ENCODE measurements at places on chromosomes 12 and 14.

GRCh38 chr14:100740196-100740825 is 13.6 kb downstream of the DLK1 start:
- DNase-seq: no peak

- DNase-seq: no peak
These were observed 162.7 kb downstream of the ETV6 start for GRCh38 chr12:11812241-11812585.

- DNase-seq: no peak
These were observed 1.2 kb downstream of the PYROXD1 start for GRCh38 chr12:21438643-21439042.

DNA sequence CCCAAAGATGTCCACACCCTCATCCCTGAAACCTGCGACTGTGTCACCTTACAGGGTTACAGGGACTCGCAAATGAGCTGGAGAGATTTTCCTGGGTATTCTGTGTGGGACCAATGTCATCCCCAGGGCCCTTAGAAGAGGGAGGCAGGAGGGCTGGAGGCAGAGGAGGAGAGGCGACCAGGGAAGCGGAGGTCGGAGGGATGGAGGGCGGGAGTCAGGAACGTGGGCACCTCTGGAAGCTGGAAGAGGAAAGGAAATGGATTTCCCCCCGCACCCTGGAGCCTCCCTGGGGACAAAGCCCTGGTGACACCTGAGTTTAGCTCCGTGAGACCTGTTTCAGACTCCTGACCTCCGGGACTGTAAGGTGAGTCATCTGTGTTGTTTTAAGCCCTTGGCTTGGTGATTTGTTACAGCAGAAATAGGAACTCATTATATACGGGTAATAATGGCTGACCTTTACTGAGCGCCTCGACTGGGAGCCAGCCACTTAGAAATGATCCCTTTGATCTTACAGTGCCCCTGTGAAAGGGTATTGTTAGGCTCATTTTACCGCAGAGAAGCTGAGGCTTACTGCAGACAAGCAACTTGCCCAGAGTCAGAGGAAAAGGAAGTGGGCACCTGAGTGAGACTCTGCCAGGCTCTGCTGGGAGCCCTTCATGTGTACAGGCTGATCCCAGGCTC is 29.3 kb upstream of the FZD10 start:
- no peak for DNase-seq

DNA sequence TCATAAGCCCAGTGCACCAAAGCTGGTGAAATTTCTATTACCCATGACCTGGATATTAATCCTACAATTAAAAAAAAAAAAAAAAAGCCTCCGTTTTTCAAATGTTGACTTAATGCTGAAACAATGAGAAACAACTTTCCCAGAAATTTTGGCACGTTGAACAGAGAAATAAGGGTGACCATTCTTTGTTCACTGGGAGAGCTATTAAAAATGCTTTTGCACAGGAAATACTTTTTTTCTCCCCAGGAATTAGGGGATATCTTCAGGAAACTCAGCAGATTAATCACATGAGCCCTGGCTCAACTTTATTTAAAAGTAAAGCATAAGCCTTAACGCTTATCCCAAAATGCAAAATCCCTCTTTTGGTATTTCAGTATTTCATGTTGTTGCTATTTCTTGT is 54.8 kb upstream of the FLRT2 start:
- no peak for DNase-seq

DNA sequence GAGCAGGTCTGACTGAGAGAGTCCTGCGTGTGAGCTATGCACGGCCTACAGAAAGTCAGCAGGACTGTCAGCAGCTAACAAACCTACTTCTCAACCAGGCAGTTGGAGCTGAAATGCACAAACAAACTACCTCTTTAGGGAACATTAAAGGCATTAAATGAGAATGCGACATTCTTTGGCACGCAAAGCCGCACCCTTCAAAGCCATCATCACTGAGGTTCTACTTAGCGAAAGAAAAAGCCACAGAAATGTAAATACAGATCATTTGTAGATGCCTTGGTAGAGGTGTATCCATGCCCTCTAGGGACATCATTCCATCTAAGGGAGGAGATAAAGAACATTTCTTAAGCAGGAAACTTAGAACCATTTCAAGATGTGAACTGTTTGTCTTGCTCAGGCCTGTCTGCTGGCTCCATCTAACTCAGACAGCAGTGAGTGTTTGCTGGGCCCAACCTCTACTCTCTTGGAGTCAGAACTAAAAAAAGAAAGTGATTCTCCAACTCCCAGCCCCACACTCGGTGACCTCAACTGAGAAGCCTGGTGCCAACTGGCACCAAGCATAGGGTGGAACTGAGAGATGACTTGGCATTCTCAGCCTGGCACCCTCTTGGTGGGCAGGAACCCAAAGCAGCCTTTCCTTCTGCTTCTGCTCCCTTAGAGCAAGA is 63.5 kb upstream of the MBIP start:
- no peak for DNase-seq

DNA sequence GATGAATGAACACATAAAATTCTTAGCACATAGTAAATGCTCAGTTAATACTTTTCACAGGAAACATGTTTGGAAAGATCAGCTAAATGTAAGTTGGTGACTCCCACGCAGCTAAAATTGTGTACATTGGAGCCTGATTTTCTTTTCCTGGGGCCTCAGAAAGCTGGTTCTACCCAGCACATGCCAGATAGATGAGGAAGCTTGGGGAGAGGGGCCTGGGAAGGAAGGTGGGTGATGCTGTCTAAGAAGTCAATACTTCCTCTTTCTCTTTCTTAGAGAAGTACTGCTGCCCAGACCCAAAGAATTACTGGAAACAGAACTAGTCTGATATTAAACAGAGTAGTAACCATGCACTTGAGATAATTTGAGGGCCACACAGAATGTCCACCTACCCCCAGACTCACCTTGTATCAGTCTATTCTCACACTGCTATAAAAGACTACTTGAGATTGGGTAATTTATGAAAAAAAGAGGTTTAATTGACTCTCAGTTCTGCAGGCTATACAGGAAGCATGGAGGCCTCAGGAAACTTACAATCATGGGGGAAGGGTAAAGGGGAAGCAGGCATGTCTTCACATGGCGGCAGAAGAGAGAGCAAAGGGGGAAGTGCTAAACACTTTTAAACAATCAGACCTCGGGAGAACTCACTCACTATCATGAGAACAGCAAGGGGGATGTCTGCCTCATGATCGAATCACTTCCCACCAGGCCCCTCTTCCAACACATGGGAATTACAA is 123.3 kb upstream of the MED13L start:
- DNase-seq: no peak

DNA sequence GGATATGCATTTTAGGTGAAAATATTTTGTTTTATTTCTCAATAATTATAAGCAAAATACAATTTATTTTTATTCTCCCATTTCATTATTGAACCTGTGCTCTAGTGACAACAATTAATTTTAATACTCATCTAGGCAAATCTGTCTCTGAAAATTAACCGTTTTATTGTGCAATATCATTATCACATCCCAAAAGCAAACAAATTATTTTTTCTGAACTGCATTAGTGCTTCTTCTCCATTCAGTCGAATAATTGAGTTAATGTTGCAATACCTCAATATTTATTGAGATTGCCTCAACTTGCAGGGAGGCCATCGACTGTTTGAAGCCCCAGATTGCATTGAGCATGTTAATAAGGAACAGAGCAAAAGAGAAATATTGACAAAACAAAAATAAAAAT is 303.2 kb upstream of the LRFN5 start:
- DNase-seq: no peak

DNA sequence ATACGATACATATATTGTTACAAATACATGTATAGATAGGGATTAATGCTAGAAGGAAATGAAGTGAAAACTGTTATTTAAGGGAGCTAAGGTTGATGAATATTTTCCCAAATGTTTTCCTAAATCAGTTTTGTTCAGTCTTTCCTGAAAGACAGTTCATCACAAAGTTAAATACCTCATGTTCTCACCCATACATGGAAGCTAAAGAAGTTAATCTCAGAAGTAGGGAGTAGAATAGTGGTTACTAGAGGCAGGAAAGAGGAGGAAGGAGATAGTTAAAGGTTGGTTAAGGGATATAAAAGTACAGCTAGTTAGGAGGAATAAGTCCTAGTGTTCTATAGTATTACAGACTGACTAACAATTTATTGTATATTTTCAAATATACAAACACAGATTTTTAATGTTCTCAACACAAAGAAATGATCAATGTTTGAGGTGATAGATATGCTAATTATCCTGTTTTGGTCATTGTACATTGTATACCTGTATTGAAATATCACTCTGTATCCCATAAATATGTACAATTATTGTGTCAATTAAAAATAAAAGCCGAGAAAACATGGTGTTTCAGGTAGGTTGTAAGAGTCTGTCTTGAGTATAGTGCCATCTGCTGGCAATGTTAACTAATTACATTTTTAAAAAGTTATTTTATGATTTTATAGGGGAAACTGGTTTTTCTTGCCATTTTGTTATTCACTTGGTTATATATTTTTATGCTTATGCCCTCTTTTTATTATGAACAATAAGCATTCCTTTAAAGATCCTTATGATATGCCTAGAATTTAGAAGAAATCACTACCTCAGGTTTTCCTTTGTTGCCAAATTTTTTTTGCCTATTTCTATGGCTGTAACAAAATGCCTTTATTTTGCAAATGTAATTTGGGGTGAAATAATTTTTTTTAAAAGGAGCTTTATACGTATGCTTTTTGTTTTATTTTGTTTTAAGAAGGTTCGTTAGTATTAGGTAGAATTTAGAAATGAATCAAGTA is 26.9 kb downstream of the ZDHHC17 start:
- no peak for DNase-seq

DNA sequence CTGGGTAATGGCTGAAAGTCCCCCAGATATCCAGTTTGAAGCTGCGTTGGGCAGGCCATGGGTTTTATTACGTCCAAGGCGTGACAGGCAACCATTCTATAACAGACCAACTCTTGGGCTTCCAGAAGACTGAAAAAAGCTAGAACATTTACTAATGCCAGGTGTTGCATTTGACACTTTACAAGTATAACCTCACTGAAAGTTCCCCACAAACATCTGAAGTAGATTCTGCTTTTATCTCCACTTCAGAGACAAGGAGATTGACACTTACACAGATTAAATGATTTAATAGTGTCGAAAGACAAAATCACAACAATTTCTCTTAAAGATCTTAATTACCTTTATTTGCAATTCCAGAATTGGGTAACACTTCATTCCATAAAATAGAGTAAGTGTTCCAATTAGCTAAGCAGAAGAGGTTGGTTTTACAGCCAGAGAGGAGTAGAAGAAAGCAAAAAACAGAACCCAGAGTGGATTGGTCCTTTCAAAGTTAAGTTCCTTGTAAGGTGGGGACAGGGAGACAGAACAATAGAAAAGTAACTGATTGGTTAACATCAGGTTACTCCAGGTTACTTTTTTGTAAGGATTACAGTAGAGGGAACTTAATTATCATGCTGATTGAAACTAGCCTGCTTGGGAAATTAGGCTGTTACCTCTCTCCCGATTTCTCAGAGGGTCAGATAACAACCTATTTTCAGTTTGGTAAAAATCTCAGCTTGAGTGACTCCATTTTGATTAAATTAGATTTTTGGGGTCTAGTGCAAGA is 11.3 kb downstream of the SOCS2 start:
- no peak for DNase-seq

GRCh38 chr12:4221258-4221620 is 52.3 kb upstream of the CCND2 start:
- DNase-seq: no peak

DNA sequence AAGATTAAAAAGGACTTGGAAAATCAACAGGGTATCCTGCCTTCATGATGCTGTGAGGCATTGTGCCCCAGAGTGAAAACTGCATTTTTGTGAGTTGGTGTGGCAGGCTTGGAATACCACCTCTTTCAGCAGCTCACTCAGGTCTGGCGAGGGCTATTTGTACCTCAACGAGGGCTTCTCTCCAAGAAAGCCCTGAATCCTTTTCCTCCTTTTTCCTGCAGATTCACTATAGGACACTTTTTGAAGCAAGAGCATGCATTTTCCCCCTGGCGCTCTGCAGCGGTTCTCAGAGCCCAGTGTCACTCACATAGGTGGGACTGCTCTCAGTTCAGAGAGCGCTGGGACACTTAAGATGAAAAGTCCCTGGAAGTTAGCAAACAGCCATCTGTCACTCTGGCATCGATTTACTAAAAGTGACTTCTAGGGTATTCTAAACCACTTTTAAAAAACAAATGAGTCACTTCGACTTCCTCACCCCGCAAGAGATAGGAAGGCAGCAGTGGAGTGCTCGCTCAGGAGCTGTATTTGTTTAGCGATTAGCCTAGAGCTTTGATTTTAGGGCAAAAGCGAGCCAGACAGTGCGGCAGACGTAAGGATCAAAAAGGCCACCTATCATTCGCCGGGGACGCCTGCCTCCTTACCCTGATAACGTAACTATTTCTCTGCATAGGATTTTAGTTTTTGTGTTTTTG is 782 bp upstream of the LGR5 start:
- DNase-seq: no peak

- no peak for DNase-seq
These were observed 29.1 kb downstream of the MTHFD1 start for GRCh38 chr14:64417055-64417770.

DNA sequence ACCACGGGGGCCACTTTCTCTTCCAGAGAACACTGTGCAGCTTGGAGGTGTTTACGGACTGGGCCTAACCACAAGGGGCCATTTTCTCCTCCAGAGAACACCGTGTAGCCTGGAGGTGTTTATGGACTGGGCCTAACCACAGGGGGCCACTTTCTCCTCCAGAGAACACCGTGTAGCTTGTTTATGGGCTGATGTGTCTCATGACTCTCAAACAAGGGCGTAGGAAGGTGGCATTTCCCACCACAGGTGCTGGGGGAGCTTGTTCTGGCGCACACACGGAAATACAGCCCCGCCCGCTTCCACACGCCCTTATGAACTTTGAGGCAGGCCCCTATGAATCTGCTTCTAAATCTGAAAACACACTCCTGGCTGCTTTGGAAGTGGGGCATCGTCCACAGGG is 174.6 kb upstream of the SFSWAP start:
- DNase-seq: no peak

GRCh38 chr12:126369487-126370463 is 1304.5 kb downstream of the AACS start:
- no peak for DNase-seq

DNA sequence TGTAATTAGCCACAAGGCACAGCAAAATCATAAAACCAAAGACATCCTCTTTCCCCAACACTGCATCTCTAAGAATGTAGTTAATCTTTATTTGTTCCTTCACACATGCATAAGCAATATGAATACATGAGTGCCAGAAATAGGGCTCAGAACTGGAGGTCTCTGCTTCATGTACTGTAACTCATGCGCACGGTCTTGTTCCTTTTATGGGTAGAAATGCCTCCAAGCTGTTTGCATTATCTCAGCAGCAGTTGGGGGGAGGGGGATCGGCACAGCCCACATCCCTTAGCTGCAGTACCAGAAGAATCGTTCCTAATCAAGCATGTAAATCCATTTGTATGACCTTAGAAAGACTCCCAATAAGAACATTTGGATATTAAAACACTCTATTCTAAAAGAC is 20.0 kb downstream of the RHOJ start:
- no peak for DNase-seq
